NCI-H1694 (cell line): ENCODE measurements at places on chromosomes 12 and 14.

DNA sequence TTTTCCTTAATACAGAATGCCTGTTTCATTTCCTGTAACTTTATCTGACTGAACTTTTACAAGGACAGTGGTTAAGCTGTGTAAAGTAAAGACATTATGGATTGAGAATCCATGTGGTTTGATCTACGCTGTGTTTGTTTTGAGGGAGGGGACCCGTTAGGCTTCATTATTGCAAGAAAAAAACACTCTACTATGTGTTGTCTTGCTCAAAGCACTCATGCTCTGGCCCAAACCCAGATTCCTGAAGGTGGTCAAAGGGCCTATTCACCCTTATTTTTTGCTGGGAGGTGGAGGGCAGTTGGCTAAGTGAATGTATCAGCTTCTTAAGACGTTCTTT is 11.9 kb downstream of the RNF10 start:
- DNase-seq, result no peak

- no peak for DNase-seq
Measured at GRCh38 chr14:60964904-60965303, 16.0 kb downstream of the TRMT5 start.

DNA sequence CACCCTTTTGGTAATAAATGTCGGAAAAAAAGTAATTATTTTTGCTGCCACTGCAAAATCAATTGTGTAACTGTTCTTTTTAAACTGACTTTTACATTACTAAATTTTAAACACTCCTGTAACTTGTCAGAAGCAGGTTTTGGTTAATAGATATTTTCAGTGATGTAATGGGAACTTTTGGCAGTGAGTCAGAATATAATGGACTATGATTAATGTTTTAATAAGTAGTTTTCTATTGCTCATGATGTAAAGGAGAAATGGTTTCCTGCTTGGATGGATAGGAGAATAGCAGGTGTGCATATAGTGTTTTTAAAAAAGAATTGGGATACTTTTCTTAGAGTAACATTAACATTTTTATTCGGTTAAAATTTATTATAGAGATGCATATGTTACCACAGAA is 58.8 kb downstream of the TRMT5 start:
- no peak for DNase-seq

GRCh38 chr12:123905319-123905925 is 67.2 kb downstream of the CCDC92 start:
- peak; percentile 64 for DNase-seq

- no peak for DNase-seq
Measured at GRCh38 chr12:95497031-95497430, 23.1 kb downstream of the METAP2 start.

- no peak for DNase-seq
Measured at GRCh38 chr12:62934239-62934798, 631 bp downstream of the PPM1H start.

GRCh38 chr12:6923851-6924250 is 3.9 kb upstream of the ATN1 start:
- no peak for DNase-seq

- no peak for DNase-seq
Measured at GRCh38 chr12:120861074-120861795, 42.9 kb downstream of the SPPL3 start.

DNA sequence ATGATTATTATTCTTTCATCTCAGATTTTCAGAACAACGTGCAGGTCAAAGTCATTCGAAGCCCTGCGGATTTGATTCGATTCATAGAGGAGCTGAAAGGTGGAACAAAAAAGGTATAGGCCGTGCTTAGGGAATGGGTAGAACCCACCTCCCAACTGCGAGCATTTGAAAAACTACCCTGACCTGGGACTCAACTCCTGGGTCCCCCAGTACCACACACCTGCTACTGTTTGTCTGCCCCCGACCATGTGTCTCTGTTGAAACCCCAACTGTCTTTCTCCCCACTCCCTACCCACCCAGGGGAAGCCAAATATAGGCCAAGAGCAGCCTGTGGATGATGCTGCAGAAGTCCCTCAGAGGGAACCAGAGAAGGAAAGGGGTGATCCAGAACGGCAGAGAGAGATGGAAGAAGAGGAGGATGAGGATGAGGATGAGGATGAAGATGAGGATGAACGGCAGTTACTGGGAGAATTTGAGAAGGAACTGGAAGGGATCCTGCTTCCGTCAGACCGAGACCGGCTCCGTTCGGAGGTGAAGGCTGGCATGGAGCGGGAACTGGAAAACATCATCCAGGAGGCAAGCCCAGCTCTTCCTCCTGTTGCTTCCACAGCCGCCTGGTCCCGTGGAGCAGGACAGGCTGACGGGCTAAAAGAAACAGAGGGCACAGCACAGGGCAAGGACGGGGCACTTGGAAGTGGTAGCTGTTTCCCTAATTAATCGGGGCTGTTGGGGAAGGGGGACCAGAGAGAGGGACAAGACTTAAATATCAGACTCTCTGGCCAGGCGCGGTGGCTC is 20.5 kb downstream of the AGAP2 start:
- DNase-seq, result no peak

- DNase-seq, result no peak
Measured at GRCh38 chr14:93086441-93087055, 29.2 kb downstream of the ITPK1 start.

GRCh38 chr14:68592948-68593556 is 199.8 kb downstream of the ZFP36L1 start:
- no peak for DNase-seq

GRCh38 chr14:91273885-91274273 is 29.4 kb upstream of the GPR68 start:
- no peak for DNase-seq

DNA sequence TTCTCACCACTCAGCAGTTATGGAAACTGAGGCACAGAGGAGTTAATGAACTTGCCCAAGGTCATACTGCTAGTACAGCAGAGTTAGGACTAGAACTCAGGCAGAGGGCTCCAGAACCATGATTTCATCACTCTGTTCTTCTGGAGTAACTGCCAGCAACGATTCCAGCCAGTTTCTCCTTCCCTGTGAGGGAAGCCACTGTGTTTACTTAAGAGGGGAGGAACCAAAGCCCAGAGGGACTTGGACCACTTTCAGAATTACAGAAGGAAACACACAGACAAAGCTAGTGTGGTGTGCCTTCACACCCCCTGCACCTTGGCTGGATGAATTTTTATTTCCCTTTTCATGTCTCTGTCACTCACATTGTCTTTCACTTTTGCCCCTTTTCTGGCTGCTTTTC is 398.2 kb downstream of the DPF3 start:
- DNase-seq, result no peak

DNA sequence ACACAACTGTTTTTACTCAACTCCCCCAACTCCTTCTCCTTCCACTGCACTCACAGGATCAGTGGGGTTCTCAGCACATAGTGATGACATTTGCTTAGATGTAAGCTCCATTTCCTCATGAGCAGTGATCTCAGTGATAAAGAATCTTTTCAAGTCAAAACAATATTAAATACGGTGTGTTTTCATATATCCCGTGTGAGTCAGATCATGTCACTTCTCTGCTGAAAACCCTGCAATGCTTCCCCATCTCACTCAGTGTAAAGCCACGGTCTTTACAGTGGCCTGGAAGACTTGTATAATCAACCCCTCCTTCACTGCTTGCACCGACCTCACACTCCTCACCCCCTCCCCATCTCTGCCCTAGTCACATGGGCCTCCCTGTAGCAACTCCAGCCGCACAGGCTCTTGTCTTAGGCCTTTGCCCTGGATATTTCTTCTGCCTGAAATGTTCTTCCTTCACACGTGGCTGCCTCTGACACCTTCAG is 149.7 kb upstream of the ARHGAP5 start:
- no peak for DNase-seq

- no peak for DNase-seq
Measured at GRCh38 chr12:2588345-2588744, 206.4 kb upstream of the FKBP4 start.

- DNase-seq, result no peak
Measured at GRCh38 chr12:112239881-112240280, 114.5 kb downstream of the TRAFD1 start.

DNA sequence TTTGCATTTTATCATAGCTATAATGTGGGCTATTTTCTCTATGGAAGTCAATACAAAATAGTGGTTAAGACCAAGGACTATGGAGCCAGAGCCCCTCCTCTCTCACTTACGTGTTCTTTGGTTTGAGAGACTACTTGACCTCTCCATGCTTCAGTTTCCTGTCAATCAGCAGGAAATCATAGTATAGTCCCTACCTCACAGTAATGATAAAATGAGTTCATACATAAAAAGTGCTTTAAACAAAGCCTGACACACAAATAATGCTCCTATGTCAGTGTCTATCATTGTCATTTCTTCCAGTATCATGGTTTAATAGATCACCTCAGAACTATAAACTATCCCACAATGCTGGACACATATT is 90.4 kb downstream of the MED13L start:
- no peak for DNase-seq

DNA sequence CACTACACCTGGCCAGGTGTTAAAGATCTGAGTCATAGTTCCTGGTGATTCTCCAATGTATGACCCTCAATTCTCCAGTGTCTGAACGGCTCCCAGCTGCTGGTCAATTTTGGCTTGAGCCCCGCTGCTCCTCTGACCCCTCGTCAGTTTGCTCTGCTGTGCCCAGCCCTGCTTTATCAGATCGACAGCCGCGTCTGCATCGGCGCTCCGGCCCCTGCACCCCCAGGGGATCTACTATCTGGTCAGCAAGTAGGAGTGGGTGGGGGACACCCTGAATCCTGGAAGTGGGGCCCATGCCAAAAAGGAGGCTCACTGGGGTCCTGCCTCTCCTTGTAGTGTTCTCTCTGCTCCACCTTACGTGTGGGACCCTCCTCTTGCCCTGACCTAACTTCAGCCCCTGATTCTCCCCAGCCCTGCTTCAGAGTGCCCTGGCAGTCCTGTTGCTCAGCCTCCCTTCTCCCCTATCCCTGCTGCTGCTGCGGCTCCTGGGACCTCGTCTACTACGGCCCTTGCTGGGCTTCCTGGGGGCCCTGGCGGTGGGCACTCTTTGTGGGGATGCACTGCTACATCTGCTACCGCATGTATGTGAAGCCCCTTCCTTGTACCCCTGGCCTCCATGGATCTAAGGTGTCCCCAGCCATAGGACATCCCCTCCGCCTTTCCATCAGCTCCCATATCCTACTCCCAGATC is 5.0 kb downstream of the SLC39A5 start:
- no peak for DNase-seq

DNA sequence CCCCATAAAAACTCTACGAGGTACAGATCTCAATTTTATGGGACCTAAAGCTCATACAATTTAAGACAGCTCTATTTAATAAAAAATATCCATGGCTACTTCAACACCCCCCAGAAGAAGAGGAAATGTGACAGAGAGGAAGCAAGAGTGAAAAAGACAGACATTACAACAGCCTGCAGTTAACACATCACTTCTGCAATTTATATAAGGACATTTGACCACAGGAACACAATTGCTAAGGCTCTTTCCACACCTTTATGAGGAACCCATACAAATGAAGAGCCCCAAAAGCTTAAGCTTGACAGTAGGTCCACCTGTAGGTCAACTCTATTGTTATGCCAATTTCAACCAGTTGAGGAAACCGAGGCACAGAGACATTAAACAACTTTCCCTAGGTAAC is 5.6 kb downstream of the OR10P1 start:
- no peak for DNase-seq

- peak; percentile 100 for DNase-seq
Measured at GRCh38 chr14:90383126-90383730, 13.6 kb upstream of the CALM1 start.

DNA sequence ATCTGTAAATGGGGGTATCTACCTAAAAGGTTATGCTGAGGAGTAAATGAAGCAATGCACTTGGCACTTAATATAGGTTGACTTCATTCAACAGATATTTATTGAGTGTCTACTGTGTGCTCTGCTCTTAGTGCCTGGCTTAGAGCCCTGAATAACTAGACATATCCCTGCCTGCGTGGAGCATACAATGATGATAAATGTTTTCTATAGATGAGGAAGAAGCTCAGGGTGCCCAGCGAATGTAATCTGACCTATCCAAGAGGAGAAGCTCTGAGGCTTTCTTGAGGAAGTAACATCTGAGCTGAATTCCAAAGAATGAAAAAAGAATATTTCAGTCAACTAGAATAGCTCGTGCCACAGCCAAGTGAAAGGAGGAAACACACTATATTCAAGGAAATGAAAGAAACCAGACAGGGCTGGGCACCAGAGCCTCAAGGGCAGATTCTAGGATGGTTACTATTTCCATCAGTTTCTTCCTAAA is 17.9 kb upstream of the HIGD1C start:
- no peak for DNase-seq

GRCh38 chr14:103510724-103511693 is 11.6 kb downstream of the CKB start:
- peak; percentile 46 for DNase-seq

- no peak for DNase-seq
Measured at GRCh38 chr14:100914597-100915021, 11.1 kb upstream of the RTL1 start.

- DNase-seq, result no peak
Measured at GRCh38 chr12:80032946-80033345, 66.4 kb upstream of the OTOGL start.

- DNase-seq, result no peak
Measured at GRCh38 chr12:96210376-96211055, 16.3 kb downstream of the ELK3 start.

DNA sequence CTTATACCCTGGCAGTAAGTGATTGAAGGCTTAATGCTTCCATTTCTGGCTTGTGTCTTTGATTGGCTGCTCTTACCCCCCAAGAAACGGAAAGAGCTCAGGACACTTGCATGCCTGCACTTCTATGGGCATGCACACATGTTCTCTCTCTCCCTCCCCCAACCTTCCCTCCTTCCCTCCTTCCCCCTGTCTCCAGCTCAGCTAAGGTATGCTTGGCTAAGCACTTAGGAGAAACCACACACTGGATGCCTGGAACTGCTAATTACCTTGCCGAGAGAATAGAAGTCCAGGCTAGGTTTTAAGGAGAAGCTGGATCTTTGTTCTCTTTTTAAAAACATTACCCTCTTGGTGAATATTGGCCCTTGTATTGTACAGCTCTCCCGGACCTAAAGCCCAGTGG is 1072.8 kb upstream of the TMEM132C start:
- no peak for DNase-seq

- no peak for DNase-seq
Measured at GRCh38 chr14:96191841-96192462, 12.7 kb upstream of the BDKRB2 start.

DNA sequence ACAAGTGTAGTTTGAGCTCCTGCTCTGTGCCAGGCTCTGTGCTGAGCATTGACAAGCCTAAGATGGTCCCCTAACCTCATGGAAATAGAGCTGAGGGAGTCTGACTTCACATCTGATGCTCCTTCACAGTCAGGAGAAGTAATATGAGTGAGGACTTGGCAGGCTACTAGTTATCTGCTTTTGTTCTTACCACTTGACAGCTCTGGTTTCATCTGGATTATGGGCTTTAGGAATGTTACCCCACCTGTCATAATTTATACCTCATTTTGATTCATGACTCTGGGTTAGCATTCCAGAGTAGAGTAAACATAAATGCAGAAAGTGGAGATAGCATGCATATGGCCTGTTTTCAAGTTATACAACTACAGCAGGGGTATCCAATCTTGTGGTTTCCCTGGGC is 40.5 kb downstream of the ATP6V1D start:
- no peak for DNase-seq

GRCh38 chr14:92973261-92973797 is 50.4 kb downstream of the CHGA start:
- DNase-seq, result peak; percentile 52

- no peak for DNase-seq
Measured at GRCh38 chr14:51070726-51071125, 24.2 kb downstream of the TRIM9 start.
